ENCODE measurements at places on chromosomes 3 and 15. TPM values are rescaled to one million over a fixed set of nuclear protein-coding genes. Genes with fewer than 3 reads are reported as not detected.

Gene PRR20G
- total RNA-seq = not detected

Gene SLC28A1
- not detected for total RNA-seq

Gene C3orf85
- not detected for total RNA-seq

Gene ISL2
- total RNA-seq = 0.13 TPM

Gene CCK
- not detected for total RNA-seq

Gene CMTM8
- 2.3 TPM for total RNA-seq

Gene DPPA2
- total RNA-seq = not detected

Gene CYP8B1
- total RNA-seq = not detected

Gene LRRC2
- 0.14 TPM for total RNA-seq

Gene SLC9A9
- total RNA-seq = 5.6 TPM

Gene MED12L
- 0.57 TPM for total RNA-seq

Gene AMIGO3
- total RNA-seq = 0.14 TPM

Gene LEKR1
- total RNA-seq = 0.40 TPM

Gene CPB1
- total RNA-seq = not detected

Gene NOX5
- total RNA-seq = 0.07 TPM

Gene SMCO1
- total RNA-seq = not detected

Gene MAGI1
- 34.3 TPM for total RNA-seq
